ENCODE measurements at places on chromosomes 6 and 20.

- no peak for DNase-seq
Measured at GRCh38 chr20:4060856-4061695, 45.7 kb upstream of the RNF24 start.

- DNase-seq = no peak
Measured at GRCh38 chr20:14401479-14402138, 64.2 kb upstream of the FLRT3 start.

DNA sequence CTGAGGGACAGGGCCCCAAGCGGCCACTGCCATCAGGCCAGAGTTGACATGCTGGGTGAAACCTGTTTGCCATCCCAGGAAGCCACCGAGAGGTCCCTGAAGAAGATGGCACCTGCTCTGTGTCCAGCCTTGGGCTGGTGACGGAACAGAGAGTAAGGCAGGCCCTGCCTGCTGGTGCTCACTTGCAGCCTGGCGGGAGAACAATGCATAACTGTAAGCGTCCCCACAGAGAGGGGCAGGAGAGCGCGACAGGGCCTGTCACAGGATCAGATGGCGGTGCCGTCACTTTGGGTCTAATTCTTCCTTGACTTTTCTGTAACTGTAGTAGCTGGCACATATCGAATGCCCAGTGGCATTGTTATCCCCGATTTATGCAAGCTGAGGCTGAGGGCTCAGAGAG, 29.0 kb upstream of the VSTM2L start:
- DNase-seq = no peak

DNA sequence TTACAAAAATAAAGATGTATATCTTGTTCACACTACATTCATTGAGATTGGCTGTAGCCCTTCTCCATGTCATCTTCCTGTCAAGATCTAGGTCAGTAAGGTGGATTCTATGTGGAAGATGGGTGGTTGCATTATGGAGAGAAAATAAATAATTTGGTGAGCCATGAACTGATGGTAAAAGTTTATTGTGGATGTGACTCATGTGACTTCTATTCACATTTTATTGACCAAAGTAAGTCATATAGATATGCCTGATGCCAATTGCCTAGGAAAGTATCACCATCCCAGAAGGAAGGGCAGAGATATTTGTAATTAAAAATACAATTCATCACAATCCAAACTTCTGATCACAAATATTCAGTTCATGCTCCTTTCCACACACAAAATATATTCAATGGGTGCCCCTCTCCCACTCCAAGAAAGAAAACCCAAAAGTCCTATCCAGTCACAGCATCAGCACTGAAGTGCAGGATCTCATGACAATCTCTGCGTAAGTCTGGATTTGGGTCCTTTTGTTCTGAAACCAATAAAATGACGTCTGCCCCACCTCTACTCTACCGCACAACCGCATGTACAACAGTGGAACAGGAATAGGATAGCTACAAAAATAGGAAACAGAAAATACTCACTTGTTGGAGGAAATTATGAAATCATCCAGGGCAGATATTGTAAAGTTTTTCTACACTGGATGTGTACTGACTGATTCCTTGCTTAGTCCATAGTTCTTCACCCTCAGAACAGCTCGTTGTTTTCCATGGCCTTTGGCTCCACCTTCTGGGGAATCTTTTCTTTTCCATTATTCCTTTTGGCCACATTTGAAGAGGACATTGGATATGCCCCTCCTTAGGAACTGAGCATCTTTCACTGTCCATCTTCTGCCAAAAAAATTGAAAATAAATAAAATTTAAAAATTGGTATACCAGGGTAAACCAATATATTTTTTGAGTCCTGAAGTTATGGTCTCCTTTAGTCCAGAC, 16.1 kb upstream of the SLC17A3 start:
- DNase-seq = peak; percentile 33

GRCh38 chr6:61977947-61978346, 308.1 kb downstream of the KHDRBS2 start:
- DNase-seq = no peak

- no peak for DNase-seq
Measured at GRCh38 chr6:136964398-136964797, 42.3 kb downstream of the SLC35D3 start.

All from hematopoietic multipotent progenitor cell treated with erythropoietin and hydrocortisone succinate and interleukin-3 and kit ligand, for 17 days (in vitro differentiated cells).